ENCODE measurements at places on chromosomes 6 and 20.
A peak's percentile ranks its signal among the peaks of the same experiment; 100 is the strongest.

DNA sequence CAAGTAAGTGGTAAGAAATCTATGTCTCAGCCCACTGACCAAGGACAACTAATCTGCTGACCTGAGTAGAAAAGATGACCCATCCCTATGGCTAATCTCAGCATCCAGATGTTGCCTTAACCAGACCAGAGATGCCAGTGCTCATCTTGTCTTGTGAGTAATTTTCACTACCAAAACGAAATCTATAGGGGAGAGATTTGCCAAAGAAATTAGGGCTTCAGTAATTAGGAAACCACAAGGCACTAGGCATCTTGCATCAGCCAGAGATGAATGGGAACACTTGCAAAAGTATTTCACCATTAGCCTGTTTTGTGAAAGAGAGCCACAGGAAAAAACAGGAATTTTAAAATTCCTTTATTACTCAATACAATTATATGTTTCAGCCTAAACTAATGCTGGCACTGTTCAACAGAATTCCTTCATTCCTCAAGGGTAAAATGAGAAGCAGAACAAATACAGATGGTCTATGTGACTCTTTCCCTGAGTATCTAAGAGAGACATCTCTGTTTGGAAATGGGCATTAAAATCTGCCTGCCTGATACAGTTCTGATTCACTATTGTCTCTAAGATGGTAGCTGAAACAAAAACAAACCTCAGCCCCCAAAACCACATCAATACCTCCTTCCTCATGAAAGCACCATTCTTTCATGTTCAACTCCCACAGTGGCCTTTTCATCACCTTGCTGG, 87.8 kb downstream of the GMDS start:
- no peak for DNase-seq

GRCh38 chr20:1415667-1416468, 23.0 kb upstream of the FKBP1A start:
- no peak for DNase-seq

DNA sequence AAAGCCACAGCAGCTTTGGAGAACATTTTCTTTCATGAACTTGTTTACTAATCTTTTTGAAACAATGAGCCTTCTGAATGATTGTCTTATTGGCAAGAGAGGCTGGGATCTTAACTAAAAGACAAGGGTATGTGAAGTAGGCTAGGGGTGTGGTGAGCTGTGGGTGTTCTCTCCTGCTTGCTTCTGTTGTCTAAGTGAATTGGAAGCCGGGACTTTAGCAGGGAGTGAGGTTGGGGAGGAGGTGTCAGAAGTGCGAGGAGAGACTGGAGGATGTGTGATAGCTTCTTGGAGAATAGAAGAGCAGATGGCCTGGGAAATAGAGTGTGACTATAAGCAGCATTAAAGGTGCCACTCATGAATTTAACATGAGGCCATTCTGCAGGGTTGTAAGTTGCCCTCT, 562.8 kb downstream of the UTRN start:
- no peak for DNase-seq

GRCh38 chr6:89311853-89312531, 3.1 kb downstream of the GABRR2 start:
- peak; percentile 59 for DNase-seq

- peak; percentile 13 for DNase-seq
These were observed 61.7 kb downstream of the PYGB start for GRCh38 chr20:25309395-25310267.

DNA sequence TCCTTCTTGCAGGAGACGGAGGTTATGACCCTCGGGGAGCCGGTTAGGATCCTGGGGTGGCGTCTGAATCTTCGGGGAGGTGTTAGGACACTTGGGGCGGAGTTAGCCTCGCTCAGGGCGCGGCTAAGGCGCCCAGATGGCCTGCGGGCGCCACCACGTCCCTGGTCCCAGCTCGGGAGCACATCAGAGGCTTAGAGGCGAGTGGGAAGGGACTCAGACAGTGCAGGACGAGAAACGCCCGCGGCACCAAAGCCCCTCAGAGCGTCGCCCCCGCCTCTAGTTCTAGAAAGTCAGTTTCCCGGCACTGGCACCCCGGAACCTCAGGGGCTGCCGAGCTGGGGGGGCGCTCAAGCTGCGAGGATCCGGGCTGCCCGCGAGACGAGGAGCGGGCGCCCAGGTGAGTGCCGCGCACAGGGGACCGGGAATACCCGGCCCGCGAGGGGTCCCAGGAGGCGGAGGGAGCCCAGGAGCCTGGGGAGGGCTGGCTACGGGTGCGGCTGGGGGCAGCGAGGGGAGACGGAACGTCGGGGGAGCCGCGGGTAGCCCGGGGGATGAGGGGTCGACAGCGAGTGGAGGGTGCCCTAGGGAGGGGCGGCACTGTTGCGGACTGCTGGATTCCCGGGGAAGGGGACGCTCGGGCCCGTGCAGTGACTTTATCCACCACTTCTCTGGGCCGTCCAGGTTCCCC, at the start of gene HCK:
Gene HCK, plus strand, starts transcription at position 153 of the 688 bp plus-strand sequence.
- DNase-seq, result no peak

DNA sequence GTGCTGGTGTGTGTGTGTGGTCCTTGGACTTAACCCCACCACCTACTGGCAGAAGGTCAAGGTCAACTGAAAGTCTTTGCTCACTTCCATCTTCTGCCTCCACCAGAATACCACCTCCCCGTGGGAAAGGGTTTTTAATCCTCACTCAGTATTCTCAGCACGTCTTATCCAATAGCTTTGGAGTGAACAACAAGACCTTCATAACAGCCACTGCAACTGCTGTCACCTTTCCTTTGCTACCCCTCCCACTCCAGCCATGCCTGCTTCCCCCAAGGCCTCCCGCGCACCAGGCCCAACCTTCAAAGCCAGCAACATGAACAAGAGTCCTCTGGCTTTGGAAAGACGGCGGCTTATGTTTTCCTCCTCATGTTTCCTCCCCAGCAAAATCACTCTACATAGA, 787 bp upstream of the BTN2A2 start:
- no peak for DNase-seq

DNA sequence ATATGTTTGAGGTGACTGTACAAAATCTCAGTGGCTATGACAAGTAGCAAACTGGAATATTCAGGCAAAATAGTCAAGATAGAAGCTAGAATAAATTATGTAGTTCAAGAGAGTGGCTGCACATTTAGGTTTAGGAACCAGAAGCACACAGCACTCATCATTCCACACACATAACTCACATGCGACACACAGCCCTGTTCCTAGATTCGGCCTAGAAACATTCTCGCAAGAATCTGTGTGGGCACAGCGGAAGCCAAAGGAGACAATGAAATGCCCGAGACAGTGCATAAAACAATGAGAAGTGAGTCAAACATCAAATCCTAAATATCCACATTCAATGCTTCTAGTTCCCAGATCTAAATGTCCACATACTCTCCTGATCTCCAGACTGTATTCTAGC, 9.5 kb upstream of the SUPT3H start:
- no peak for DNase-seq

GRCh38 chr20:62388839-62389600, 2.1 kb downstream of the RPS21 start:
- no peak for DNase-seq

DNA sequence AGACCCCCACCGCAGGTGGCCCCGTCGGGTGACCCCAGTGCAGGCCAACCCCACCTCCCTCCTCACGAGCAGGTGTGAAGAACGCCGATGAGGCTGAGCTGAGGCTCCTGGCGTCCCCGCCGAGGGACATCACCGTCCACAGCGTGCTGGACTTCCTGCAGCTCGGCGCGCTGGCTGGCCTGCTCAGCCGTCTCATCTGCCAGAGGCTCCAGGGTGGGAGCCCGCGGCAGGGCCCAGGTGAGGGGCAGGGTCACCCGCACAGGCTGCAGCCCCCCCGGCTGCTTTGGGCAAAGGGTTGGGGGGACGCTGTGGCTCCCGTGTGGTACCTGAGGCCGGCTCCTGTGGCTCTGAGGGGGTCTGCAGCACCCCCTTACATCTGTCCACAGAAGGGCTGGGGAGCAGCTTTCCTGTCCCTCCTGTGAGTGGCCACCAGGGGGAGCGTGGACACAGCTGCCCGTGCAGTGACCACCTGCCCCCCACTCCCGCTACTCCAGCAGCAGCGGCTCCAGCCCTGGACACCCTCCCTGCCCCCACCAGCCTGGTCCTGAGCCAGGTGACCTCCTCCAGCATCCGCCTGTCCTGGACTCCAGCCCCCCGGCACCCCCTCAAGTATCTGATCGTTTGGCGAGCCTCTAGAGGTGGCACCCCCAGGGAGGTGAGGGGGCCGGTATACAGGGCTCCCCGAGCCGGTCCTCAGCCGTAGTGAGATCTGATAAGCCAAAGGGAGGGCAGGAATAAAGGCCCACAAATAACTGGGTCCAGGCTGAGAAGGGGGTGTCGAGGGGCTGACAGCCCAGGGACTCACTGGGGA, 16.5 kb downstream of the COL20A1 start:
- no peak for DNase-seq

DNA sequence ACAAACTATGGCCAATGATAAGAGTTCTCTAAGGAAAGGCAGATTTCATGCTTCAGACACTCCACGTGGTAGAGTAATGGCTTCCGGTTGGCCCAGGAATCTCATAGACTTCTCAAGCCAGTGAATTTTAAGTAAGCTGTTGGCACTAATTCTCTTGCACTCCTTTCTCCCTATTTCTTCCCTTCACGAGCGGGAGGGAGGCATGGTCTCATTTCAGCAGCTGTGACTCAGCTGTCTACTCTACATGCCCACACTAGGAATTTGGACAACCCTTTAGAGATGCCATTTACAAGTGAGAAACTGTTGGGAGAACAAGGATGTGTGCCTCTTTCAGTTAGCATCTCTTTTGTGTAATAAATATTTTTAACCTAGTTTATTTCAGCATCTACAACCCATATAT, 107.7 kb downstream of the PTPRK start:
- no peak for DNase-seq

DNA sequence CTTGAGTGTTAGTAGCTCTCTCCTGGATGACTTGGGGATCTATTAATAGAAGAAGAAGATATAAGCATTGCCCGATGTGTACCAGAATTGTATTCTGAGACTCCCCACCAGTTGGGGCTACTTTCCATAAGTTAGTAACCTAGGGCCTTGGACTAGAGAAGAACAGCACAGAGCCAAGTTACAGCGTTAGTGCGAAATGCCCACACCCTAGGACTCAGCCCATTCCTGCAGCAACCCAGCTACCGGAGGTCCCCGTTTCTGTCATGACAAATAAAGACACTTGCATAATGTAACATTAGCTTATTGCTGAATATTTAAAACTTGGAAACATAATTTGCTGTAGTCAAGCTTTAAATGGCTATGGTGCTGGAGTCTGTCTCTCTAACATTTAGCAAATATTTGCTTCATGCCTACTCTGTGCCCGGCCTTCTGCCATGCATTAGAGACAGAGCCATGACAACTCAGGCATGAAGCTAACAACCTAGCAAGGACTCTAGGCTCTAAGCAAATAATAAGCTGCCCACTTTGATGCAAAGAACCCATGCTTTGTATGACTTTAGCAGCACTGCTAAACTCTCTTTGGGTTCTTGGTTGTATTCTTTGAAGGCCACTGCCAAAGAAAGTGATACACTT, 103.4 kb upstream of the COL21A1 start:
- DNase-seq, result no peak

DNA sequence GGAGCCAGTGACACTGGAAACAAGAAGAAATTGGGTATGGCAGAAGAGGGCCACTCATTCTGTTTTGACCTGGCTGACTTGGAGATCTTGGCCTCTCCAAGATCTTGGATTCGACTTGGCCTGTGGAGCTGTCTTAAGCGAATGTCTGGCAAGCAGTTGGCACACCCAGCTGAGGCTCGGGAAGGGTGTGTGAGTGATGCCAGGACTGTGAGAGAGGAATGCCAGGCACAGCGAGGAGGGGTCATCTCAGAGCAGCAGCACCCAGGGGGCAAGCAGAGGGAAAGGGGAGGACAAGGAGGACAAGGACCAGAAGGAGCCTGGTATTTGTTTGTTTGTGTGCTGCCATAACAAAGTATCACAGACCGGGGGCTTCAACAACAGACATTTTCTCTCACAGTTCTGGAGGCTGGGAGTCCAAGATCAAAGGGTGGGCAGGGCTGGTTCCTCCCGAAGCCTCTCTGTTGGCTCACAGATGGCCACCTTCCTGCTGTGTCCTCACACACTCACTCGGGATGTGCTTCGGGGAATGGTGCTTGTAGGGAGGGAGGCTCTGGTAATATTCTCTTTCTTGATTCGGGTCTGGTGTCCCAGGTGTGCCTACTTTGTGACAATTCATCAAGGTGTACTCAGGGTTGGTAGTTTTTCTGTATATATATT, 33.0 kb downstream of the RPP40 start:
- no peak for DNase-seq

- DNase-seq, result no peak
These were observed 46.5 kb downstream of the ALDH8A1 start for GRCh38 chr6:134903448-134903847.

GRCh38 chr6:137005073-137005472, 39.7 kb downstream of the IL20RA start:
- no peak for DNase-seq

DNA sequence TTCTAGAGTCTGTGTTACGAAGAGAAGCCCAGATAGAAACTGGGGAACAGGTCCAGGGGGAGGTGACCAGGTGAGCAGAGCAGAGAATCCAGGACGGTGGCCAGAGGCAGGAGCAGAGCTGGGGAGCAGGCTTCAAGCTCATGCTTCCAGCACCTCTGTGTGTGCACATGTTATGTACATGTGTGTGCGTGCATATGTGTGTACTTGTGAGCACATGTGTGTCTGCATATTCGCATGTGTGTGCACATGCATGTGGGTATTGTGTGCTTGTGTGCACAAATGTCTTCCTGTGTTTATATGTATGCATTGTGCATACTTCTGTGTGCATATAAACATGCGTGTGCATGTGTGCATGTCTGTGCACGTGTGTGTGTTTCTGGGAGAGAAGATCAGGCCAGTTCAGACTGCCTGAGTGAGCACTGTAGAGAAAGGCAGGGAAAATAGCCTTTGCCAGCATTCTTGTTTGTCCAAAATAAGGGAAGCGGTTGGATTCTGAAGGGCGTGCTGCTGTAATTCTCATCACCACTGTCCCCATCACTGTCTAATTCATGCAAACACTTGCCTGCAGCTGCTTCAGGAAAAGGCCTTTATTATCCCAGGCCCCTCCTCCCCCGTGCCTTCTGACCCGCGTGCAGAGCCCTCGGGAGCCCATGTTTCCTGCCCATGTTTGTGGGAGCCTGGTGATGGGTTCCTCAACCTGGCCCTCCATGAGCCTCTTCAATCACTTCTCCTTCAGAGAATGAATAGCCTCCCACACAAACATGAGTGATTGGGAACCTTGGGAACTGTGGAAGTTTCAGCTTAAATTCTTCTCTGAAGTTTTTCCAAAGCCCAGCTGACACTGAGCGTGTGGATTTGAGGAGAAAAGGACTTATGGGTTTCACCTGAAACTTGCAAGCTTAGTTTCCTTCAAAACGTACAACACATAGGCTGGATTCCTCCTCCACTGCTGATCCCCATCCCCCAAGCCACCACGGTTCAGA, 161.7 kb upstream of the AFDN start:
- DNase-seq, result no peak

DNA sequence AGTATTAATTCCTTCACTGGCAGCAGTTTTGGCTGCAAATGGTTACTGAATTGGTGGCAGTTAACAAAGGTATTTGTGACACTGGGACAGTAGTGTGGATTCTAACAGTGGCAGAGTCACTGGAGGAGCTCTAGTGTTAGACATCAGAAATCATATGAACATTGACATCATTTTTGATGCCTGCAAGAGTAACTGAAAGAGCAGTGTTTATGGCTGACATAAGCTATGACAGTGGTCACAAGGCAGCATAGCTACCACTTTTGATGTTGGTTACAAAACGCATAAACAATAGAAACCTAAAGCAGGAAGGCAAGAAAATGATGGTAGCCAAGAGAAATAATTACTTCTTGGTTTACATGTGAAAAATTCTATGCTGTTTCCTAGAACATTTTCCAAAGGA, 326.7 kb upstream of the MAN1A1 start:
- DNase-seq, result no peak
